ENCODE measurements at places on chromosomes 12 and 14.
A peak's percentile ranks its signal among the peaks of the same experiment; 100 is the strongest.

DNA sequence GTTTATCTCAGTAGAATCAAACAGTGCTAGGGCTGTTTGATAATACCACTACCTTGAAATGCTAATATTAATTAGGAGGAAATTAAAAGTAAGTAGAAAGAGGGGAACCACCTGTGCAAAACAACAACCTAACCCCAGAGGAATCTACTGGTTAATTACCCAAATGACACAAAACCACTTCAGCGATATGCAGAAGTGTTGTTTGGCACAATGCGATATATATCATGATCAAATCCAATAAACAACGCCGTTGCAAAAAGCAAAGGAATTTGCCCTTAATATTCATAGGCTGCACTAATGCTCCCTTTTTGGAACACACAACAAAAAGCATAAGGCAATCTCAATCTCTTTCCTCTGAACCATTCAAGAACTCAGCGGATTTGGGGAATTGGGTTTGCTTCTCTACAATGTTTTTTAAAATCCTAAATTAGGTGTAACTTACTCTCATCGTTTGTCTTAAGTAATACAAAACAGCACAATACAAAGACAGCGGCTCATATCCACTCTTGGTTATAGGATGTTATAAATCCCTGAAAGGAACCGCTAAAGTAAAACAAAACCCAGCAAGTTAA lies 1.5 kb downstream of the MAP4K5 start:
- DNase-seq = no peak

GRCh38 chr14:54555651-54556050 lies 11.3 kb upstream of the SAMD4A start:
- DNase-seq = no peak

GRCh38 chr12:27260746-27261145 lies 16.7 kb downstream of the STK38L start:
- no peak for DNase-seq

DNA sequence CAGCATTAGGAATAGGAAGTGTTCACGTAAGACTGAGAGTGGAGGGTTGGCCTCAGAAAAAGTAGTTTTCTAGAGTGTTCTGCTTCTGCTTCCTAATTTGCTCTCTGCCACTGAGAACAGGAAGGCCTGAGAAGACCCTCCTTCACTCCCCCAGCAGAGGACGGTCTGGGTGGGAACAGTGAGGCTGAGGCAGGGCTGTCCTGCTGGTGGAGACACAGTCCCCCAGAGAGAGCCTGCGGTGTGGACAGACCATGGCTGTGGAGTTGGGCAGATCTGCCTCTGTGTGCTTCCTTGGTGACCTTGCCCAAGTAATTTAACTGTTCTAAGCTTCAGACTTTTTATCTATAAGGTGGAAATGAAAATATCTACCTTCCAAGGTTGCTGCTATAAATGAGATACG lies 182.3 kb downstream of the DACT1 start:
- no peak for DNase-seq

GRCh38 chr14:26538176-26538575 lies 59.7 kb downstream of the NOVA1 start:
- no peak for DNase-seq

DNA sequence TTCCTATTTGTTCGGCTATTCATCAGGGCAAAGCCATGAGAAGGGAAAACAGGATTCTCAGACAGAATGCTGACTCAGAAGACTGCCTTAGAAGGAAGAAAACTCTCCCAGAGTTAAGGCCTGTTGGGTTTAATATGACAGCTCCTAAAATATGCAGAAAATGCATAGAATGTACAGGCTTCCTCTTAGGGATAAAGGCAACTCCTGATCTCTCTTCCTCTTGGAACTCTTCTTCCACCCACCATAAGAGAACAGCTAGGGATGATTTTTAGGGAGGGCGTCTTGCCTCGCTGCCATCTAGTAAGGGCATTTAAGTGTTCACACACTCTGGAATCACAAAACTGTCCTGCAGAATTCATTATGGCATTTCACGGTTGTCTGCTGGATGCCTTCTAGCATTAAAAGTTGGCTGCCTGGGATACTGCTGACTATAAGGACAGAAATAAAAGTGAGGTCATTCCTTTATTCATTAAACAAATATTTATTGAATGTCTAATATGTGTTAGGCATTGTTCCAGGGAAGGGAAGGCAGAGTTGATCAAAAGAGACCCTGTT lies 73.7 kb downstream of the DCAF5 start:
- DNase-seq = no peak

DNA sequence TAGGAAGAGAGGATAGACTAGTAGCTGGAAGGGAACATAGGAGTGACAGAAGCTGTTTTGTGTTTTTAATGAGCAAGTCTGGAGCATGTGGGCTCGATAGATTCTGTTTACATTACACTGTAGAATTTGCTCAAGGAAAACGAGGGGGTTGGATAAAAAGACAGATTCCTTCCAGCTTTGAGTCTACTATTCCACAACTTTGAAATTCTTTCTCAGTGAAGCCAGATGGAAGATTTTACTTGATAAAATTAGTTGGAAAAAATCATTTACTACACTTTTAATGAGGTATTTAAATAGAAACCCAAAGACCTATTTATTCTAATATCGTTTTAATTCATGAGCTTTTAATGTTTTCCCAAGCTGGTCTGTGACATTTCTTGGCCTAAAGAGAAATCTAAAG lies 19.5 kb upstream of the EPS8 start:
- DNase-seq = no peak

GRCh38 chr12:11731455-11731854 lies 82.0 kb downstream of the ETV6 start:
- DNase-seq = no peak

- no peak for DNase-seq
Observed at GRCh38 chr12:108613548-108613947, 15.7 kb upstream of the TMEM119 start.

DNA sequence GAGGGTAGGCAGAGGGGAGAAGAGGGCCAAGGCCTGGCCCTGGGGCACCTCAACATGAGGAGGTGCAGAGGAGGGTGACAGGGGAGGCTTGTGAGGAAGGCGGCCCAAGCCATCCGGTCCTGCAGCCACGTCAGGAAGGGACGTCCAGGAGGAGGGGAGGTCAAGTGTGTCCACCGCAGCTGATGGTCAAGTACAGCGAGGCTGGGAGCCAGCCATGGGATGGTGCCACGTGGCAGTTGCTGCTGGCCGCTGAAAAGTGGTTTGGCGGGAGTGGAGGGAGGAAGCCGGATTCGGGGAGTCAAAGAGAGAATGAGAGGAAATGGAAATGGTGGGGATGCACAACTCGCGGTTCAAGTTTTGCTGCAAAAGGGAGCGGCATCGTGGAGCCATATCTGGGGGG lies 41.2 kb downstream of the PRIMA1 start:
- no peak for DNase-seq

DNA sequence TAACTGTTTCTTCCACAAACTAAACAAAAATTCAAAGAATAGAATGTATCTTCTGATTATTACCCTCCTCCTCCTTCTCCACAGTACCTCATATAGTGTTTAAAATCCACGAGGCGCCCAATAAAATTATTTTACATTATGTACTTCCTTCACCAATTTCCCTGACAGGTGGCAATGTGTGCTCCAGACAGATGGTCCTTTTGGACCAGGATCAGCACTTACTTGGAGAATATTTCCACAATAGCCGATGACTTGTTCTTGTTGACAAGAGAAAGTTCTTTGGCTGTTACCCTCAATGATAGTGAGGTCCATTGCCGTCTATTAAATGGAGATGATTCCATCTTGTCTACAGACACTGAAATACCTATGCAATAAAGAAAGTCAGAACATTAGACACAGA lies 34.9 kb downstream of the LIMA1 start:
- DNase-seq = no peak

GRCh38 chr12:92439420-92439805 lies 263.4 kb upstream of the PLEKHG7 start:
- no peak for DNase-seq

- no peak for DNase-seq
Observed at GRCh38 chr12:39125566-39125965, 220.2 kb upstream of the CPNE8 start.

DNA sequence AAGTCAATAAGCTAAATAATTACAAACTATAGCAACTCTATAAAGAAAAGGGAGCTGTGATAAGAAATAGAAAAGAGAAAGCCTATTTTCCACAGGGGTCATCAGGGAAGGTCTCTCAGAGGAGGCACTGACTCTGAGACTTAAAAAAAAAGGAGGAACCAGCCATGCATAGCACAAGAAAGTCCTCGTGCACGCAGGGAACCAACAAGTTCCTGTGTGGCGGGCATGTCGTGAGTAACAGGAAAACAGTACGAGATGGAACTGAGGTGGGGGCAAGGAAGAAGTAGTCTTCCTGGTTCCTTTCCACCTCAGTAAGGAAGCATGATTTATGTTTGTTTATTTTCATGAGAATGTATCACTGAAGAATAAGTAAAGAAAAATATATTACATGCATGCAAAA lies 367.0 kb upstream of the TMEM132C start:
- DNase-seq = no peak

- no peak for DNase-seq
Observed at GRCh38 chr14:105146976-105147635, 21.5 kb downstream of the JAG2 start.

GRCh38 chr12:113534555-113534954 lies 62.9 kb upstream of the LHX5 start:
- DNase-seq = no peak

DNA sequence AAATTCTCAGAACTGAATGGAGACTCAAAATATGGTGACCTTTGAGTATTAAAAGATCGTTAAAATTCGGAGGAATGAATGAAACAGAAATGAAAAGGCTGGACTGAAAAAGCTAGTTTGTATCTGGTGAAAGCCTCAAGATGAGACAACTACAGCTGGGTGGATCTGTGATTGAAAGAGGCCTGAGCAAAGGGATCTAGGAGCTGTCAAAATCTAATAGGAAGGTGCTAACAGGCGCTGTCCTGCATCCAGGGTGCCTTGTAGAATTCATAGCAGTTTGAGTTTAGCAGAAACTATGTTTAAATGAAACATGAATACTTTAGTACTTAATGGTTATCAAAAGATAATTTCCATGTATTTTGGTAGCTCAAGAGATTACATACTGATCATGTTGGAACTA lies 2.3 kb downstream of the YY1 start:
- DNase-seq = no peak

DNA sequence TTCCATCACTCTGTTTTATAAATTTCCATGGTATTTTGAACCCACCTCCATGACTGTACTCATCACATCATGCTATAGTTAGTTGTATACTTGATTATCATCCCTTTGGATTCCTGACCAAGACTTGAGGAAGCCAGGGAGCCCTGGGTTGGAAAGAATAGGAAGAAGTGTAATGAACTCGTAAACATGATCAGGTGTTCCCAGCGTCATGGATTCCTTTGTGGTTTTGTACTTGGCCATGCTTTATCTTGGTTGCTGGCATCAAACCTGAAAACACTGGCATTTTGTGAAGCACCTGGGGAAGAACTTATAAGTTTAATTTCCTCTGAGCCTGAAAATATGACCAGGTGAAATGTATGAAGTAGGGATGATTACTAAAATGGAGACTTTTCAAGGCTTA lies 76.4 kb downstream of the CHST11 start:
- DNase-seq = no peak

DNA sequence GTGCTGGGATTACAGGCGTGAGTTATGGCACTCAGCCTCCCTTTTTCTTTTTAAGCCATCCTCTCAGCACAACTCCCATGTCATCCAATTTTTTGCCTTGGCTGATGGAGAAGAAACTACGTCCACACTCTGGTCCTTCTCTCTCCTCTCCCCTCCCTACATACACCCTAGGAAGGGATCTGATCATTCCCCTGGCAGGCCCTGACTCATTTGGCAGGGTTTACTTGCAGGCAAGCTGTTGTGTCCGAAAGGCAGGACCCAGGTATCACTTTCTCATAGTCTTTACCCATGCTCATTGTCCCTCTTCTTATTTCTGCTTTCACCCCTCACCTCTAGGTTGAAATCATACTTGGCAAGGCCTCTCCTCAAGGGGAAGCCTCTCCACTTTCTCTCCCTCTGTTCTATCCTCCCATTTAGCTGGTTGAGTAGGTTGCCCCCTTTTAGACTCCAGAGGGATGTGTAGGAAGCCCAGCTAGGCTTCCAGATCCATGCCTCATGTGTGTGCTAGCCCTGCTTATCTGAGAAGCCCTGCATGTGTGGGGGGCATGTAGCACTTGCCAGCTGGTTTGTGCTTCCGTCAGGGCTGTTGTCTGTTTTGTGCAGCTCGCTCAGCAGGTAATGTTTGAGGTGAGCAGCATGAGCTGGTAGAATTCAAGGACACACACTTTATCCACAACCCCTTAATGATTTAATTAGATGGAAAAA lies 14.8 kb downstream of the GPR19 start:
- no peak for DNase-seq

GRCh38 chr12:94679554-94680195 lies 29.3 kb upstream of the TMCC3 start:
- DNase-seq = no peak

GRCh38 chr14:43411841-43412240 lies 1095.2 kb downstream of the FSCB start:
- no peak for DNase-seq

DNA sequence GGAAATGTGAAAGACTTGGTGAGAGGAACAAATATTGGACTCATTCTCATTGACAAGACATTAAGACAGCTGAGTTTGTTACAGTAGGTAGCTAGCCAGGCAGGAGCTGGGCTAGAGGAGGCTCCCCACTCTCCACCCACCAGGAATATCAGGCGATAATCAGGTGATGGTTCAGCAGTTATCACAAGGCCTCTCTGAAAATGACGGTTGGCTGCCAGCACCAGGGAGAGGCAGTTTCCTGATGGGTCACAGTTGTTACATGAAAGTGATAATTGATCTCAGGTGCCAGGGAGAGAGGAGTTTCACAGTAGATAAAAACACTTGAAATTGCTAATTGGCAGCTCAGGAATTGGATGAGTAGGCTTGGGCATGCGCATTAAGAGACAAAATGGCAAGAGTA lies 116.5 kb downstream of the TMTC2 start:
- no peak for DNase-seq

DNA sequence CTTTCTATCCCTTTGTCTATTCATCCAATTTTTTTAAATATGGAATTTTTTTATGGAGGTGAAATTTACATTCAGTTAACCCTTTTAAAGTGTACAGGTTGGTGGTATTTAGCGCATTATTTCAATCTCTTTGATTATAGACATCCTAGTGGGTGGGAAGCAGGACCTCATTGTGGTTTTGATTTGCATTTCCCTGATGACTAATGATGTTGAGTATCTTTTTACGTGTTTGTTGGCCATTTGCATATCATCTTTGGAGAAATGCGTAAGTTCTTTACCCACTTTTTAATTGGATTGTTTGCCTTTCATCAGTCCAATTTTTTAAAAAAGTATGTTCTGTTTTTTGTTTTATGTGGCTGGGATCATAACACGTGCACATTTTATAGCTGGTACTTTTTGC lies 20.8 kb downstream of the PAPLN start:
- DNase-seq = no peak

- peak; percentile 45 for DNase-seq
Observed at GRCh38 chr12:109760930-109761921, 47.6 kb downstream of the FAM222A start.

DNA sequence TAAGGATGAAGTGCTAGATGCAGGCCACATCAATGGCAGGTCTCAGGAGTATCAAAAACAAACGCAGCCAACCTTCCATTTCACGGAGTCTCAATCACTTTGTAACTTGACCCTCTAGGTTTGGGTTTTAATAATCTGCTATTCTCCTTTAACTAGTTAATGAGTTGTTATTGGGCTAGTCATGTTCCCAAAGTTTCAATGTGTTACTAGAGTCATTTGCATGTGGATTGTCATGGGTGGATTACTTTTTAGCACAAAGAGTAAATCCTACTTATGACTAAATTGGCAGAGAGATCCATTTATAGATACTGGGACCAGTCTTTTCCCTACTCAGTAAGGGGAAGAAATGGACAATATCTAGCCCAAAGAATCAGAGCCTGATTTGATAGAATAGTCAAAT lies 151.0 kb downstream of the BCAT1 start:
- no peak for DNase-seq

All from activated CD8-positive, alpha-beta memory T cell treated with anti-CD3 and anti-CD28 coated beads for 24 hours (primary cell).